ENCODE measurements at places on chromosomes 4 and X.

DNA sequence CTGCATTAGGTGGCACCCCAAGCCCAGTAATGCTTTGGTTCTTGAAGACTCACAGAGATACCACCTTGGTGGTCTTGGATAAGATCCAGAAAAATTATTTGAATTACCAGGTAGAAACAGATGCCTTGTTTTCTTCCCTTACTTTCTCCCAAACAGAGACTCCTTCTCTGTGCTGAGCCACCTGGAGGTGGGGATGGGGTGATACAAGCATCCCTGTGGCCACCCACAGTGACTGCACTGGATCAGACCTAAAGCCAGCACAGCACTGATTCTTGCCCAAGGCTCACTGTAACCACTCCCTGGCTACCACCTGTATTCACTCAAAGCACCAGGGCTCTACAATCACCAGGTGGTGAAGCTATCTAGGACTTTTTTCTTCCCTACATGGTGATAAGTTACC is 156.8 kb downstream of the TEX13A start:
- no peak for DNase-seq

DNA sequence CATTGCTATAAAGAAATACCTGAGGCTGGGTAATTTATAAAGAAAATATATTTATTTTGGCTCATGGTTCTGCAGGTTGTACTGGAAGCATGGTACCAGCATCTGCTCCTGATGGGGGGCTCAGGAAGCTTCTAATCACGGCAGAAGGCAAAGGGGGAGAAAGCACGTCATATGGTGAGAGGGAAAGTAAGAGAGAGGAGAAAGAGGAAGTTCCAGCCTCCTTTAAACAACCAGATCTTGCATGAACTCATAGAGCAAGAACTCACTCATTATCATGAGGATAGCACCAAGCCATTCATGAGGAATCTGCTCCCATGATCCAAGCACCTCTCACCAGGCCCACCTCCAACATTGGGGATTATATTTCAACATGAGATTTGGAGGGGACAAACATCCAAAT is 125.0 kb upstream of the GRPR start:
- DNase-seq, result no peak

DNA sequence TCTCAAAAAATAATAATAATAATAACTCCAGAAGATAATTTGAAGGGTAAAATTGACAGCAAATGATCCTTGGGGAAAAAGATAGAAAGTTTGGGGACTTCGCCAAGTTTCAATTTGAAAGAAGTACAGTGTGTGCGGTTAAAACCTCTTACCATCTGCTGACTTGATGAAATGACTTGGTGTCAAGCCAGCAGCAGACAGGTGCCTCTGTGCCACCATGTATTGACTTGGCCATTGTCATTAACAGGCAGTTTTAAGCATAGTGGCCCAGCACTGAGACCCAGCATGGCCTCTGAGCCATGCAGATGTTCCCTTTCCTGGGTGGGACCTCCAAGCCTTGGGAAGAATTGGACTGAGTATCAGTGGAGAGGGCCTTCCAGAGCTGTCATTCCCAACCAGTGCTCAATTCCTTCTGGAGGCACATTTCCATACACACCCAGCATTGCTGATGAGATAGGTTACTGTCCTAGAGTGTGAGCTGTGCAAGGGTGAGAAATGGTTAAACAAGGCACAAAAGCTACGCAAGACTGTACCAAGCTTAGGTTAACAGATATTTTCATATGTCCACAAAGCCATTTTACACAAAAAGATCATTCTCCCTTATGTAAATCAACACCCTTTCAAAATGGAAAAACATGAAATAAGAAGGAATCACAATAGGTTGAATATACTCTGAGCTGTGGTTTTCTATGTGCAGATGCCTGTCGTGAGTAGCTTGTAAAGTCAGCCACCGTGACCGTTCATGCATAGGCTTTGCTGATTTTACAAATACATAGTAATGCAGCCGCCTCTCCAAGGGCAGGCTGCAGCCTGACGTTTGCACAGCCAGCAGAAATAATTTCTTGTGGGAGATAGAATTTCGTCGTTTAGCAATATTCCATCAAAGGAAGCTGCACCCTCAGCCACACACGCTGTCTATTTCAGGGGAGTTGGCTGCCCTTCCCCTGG is 59.4 kb upstream of the FBXW7 start:
- no peak for DNase-seq

GRCh38 chrX:30690330-30690729 is 37.1 kb downstream of the GK start:
- no peak for DNase-seq

DNA sequence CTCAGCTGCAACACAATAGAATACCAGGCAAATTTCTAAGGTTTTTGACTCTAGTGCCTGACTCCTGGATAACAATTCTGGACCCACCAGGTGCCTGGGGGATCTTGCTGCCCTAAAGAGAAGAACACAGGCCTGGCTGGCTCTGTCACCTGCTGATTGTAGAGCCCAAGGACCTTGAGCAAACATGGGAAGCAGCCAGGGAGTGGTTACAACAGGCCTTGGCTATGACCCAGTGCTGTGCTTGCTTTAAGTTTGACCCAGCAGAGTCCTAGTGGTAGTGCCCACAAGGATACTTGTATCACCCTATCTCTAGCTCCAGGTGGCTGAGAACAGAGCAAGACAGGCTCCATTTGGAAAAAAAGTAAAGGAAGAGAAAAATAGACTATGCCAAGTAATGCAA is 176.8 kb upstream of the DCAF12L2 start:
- no peak for DNase-seq

DNA sequence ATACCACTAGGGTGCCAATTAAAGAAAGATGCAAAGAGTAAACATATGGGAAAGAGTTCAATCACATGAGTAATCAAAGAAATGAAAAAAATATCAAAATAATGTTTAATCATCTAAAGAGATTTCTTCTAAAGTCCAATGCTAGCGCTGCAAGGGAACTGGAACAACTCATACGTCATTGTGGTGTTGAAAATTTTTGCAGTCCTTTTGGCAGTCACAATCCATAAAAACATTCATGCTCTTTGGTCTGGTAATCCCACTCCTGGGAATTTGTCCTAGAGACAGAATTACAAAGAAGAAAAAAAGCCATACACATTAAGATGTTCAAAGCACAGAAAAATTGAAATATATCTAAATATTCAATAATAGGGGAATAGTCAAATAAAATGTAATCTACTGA is 4.6 kb downstream of the P2RY4 start:
- no peak for DNase-seq

DNA sequence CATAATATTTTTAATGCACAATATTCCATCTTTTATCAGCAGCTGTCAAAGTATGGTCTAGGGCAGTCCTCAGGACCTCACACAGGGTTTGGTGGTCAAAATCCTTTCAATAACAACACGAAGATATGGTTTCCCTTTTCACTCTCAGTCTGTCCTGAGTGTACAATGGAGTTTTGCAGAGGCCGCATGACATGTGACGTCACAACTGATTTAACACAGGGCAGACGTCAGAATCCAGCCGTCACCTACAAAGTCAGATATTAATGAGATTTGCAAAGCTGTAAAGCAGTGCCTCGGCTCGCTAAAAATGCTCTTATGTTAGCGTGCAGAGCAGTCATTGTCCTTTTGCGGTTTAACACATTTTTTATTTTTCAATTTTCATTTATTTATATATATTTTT is 12.5 kb downstream of the ABLIM2 start:
- DNase-seq, result no peak

- DNase-seq, result no peak
These were observed 190.3 kb upstream of the GATB start for GRCh38 chr4:151950993-151951670.

GRCh38 chr4:7172508-7172907 is 19.8 kb upstream of the SORCS2 start:
- no peak for DNase-seq

DNA sequence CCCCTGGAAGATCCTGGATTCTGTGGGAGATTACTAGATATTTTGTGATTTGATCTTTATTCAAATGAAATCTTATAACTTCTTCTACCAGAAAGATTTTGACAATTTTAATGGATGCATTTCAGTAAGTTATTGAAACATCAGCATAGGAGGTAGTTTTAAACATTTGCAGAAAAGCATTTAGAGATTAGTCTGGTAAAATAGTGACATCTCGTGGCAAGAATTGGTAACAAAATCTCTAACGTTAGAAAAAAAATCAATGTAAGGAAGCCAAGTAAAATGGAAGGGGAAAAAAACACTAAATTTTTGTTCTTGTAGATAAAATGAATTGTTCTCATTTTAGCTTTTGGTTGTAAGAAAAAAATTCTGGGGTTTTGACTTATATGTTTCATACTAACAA is 73.3 kb downstream of the TASL start:
- no peak for DNase-seq

GRCh38 chr4:19329631-19330030 is 922.1 kb upstream of the SLIT2 start:
- no peak for DNase-seq

- DNase-seq, result no peak
These were observed 37.0 kb upstream of the AFAP1 start for GRCh38 chr4:7976634-7977033.

- DNase-seq, result peak; percentile 41
These were observed at the start of gene WDR45 for GRCh38 chrX:49079489-49080428. Gene WDR45, minus strand, starts transcription at chrX:49079887. Its CDS starts 1,792 bp downstream, at chrX:49078095.

Measured in HL-60 (cell line).